Mucosa of gallbladder (tissue), 1 donor: ENCODE measurements at places on chromosomes 7 and 10. TPM values are rescaled to one million over a fixed set of nuclear protein-coding genes. Genes with fewer than 3 reads are reported as not detected.

DNA sequence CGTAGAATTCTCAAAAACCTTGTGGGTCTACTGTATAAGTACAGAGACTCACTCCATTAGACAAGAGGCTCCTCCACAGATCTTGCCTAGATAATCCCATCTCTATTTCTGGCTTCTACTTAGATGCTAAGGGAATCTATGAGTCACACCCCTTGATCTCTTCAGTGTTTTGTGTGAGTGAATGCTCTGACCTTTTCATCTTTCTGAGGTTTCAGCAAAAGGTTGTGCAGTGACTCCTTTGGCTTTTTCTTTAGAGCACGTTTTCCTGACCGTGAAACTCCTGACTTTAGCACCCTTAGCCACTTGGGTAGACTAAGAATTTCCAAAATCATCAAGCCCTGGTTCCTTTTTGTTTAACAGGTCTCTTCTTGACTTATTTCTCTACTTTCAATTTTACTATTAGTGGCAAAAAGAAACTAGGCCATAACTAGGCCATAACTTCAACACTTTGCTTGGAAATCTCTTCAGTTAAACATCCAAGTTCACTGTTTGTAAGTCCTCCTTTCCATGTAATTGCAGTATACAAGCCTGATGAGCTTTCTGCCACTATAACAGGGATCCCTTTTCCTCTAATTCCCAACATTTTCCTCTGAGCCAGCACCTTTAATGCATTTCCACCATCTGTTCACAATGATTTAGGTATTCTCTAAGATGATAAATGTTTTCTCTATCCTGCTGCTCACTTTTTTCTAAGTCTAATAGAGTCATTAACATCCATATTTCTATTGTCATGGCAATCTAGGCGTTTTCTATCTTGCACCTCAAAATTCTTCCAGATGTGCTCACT is 19.4 kb downstream of the COPG2 start:
- DNase-seq: no peak

- DNase-seq: no peak
Observed at GRCh38 chr10:78000956-78001472, 28.3 kb downstream of the POLR3A start.

GRCh38 chr7:81501220-81501619 is 268.6 kb downstream of the HGF start:
- no peak for DNase-seq

- DNase-seq: no peak
Observed at GRCh38 chr7:132488634-132489302, 87.5 kb downstream of the PLXNA4 start.

Gene STOX1
- 2.6 TPM for total RNA-seq

- DNase-seq: peak; percentile 56
Observed at GRCh38 chr7:101125989-101126650, 784 bp upstream of the SERPINE1 start.

DNA sequence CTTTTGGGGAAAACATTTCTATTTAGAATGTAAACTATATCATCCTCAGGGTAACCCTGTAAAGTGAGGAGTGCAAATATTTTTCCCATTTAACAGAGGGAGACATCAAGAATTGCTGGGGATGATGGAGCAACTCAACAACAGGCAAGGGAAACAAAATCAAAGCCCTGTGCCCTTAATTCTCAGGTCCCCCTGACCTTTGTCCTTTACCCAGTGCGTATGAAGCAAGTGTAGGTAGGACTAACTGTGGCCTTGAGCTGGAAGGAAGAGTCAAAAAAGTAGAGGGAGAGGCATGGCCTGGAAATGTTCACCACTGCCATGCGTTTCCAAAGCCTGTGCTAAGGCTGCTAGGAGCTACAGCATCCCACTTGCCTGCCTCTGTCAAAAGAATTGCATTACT is 896.9 kb downstream of the LRMDA start:
- DNase-seq: no peak

DNA sequence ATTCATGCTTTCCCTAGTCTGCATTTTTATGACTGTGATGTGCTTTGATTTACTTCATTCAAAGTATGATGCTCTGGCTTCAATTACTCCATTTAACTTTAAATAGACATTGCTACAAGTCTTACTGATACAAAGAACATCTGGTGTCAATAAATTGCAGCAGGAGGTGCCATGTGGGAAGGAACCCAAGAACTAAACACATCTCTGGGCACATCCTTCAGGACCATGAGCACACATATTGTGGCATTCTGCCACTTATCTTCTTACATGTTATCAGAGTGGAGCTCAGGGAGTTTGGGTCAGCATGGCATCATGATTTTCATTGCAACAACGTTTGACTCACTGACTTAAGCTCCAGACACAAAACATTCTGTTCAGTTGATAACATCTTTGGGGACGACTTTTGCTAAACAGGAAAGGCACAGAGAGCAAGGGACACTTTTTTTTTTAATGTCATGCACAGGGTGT is 227.0 kb downstream of the DKK1 start:
- DNase-seq: no peak

GRCh38 chr7:1423264-1423811 is 35.9 kb downstream of the MICALL2 start:
- no peak for DNase-seq

Gene CEP41
- total RNA-seq: 15.7 TPM

GRCh38 chr7:129412501-129412900 is 21.7 kb upstream of the STRIP2 start:
- no peak for DNase-seq

- DNase-seq: no peak
Observed at GRCh38 chr7:12814107-12814506, 126.7 kb downstream of the ARL4A start.

DNA sequence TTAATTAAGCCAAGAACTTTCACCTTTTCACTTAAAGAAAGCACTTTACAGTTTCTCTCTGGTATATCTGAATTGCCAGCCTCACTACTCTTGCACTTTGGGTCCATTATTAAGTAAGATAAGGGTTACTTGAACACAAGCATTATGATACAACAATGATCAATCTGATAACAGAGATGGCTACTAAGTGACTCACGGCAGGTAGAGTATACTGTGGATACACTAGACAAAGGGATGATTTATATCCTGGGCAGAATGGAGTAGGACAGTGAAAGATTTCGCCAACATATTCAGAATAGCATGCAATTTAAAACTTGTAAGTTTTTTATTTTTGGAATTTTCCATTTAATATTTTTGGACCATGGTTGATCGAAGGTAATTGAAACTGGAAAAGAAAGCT is 34.3 kb upstream of the ITGB8 start:
- DNase-seq: no peak

- DNase-seq: no peak
Observed at GRCh38 chr7:47759056-47759706, 177.3 kb upstream of the TNS3 start.

GRCh38 chr7:34165927-34166550 is 260.7 kb downstream of the BMPER start:
- DNase-seq: no peak

- no peak for DNase-seq
Observed at GRCh38 chr7:6157685-6158423, 114.6 kb downstream of the CYTH3 start.

DNA sequence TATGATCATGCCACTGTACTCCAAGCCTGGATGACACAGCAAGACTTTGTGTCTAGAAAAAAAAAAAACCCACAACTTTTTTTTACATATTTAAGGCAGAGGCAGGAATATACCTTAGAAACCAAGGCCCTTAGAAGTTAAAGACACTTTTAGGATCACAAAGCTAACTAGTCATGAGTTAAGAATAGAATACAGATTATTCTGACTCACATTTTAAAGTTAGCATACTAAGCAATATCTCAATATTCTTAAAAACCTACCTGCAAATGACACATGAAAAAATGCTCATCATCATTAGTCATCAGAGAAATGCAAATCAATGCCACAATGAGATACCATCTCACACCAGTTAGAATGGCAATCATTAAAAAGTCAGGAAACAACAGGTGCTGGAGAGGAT is 177.7 kb downstream of the CHCHD3 start:
- no peak for DNase-seq

Gene PLEKHS1
- 0.75 TPM for total RNA-seq

Gene AQP1
- 995 TPM for total RNA-seq

DNA sequence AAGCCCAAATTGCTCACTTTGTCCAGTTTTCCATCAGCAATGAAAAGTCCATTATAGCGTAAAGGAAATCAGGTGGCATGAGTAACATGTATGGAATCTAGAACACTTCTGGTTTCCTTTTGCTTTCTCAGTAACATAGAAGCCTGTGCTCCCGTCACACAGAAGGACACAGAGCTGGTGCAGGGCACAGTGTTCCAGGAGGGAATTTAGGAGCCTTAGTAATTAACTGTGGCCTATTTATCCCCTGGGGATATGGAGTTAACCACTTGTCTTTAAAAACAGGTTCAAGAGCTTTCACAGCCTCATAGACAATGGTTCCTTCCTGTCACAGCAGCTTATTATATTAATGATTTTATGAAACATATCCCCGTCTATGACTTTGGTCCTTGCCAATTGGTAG is 189.9 kb downstream of the NEBL start:
- no peak for DNase-seq

GRCh38 chr7:98866351-98866750 is 3.5 kb downstream of the TMEM130 start:
- DNase-seq: no peak

Gene FGL2
- total RNA-seq: 42.3 TPM

Gene BBS9
- 24.3 TPM for total RNA-seq

Gene HOXA3
- total RNA-seq: 1.8 TPM

DNA sequence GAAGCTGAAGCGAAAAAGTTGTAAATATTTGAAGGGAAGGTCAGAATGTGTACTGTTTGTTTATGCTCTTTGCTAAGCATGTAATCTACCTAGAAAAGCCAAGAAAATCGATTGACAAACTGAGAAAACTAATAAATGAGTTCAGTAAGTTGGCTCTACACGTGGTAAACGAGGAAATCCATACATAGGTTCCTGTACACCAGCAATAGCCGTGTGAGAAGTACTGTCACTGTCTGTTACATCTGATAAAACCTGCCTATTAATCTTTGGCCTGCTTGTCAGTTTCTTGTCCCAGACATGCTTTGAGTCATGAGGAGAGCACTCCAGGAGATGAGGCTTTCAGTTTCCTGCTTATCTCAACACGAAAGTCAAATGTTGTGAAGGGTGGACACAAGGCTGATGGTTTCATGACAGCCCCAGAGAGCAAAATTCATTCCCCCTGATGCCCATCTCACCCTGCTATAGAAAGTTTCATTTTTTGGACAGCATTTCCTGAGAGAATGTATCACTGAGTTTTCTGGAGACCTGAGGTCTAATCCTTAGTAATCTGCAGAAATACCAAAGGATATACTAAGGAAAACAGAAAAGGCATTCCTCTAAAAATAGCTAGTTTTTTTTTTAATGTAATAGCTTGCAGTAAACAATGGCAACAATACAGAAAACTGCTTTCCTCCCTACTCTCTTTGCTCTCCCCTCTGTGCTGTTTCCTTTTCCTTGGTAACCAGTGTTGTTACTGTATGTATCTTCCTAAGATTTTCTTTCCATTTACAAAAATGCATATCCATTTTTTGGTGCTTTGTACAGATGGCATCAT is 18.8 kb downstream of the BMPR1A start:
- no peak for DNase-seq

DNA sequence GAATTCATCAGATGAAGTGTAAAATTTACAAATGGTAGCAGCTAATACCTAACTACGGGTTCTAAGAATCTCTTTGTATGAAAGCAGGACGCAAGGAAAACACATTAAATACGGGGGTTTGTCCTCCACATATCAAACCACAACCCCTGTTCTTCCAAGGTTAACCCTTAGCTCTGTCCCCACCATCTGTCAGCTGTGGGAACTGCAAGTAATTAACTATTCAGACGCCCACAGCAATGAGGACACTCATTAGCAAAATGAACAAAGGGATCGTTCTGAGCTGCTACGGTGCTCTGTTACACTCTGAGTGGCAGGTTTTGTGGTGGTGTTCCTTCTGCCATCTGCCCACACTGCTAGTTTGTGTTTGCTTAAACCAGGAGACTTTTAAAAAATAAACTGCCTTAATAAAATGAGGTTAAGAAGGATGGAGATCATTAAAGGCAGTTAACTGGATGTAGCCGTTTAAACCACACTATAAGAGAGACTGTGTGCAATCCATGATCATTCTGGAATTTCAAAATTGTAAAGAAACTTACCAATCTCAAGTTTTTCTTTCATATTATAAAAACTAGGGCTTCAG is 51.4 kb downstream of the C10orf67 start:
- no peak for DNase-seq

DNA sequence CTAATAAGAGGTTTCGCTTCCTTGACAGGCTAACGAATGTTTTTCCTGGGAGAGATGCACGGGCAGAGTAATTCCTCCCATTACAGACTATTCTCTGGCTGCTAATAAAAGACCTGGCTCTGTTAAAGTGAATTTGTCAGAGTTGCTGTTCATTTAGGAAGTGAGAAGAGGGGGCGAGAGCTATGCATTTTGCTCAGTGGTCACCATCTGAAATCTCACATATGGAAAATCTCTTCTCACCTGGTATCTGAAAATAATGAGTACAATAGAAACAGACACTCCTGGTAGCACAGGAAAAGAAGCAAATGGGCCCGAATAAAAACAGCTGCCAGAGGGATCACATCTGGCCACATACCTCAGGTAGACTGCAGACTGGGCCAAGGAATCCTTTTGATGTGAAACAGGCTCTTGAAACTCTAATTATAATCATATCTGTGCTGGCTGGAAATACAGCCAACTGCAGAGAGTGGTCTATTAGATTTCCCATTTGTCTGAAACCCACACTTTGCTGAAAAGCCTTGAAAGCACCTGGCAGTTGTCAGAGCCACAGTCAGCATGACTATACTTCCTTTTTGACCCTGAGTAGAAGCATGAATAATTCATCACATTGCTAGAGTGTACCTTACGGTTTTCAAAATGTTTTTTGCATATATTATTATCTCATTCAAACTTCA is 33.6 kb downstream of the AOAH start:
- no peak for DNase-seq

Gene ZNF25
- total RNA-seq: 9.4 TPM

GRCh38 chr7:75743455-75743859 is 4.7 kb upstream of the HIP1 start:
- no peak for DNase-seq

Gene OPN1SW
- not detected for total RNA-seq

GRCh38 chr10:86968271-86968993 is at the start of gene ADIRF:
Gene ADIRF (plus strand): TSS chr10:86968482. CDS start chr10:86968545, 63 bp downstream.
- DNase-seq: peak; percentile 19

Gene FAM13C
- total RNA-seq: 11.4 TPM

- DNase-seq: no peak
Observed at GRCh38 chr7:15581352-15581951, 19.6 kb upstream of the AGMO start.

- DNase-seq: no peak
Observed at GRCh38 chr10:100020142-100020885, 10.6 kb upstream of the DNMBP start.

GRCh38 chr7:24721481-24722001 is 35.7 kb downstream of the GSDME start:
- no peak for DNase-seq

GRCh38 chr7:110852156-110852940 is 238.6 kb upstream of the LRRN3 start:
- no peak for DNase-seq

GRCh38 chr10:84412482-84412881 is 84.1 kb downstream of the CCSER2 start:
- DNase-seq: no peak

GRCh38 chr10:53469383-53469782 is 696.8 kb upstream of the MBL2 start:
- no peak for DNase-seq

GRCh38 chr7:135430626-135431025 is 79.3 kb downstream of the CNOT4 start:
- DNase-seq: no peak

Gene FAM24B
- 4.9 TPM for total RNA-seq

Gene AIMP2
- total RNA-seq: 20.0 TPM
